ENCODE measurements at places on chromosomes 5 and 9. TPM values are rescaled to one million over a fixed set of nuclear protein-coding genes. Genes with fewer than 3 reads are reported as not detected.
A peak's percentile ranks its signal among the peaks of the same experiment; 100 is the strongest.

Gene TCF7
- not detected for total RNA-seq

Gene LCN15
- total RNA-seq = not detected

Gene GRXCR2
- total RNA-seq = not detected

- DNase-seq = no peak
Measured at GRCh38 chr9:7196467-7196866, 438.7 kb downstream of the KDM4C start.

DNA sequence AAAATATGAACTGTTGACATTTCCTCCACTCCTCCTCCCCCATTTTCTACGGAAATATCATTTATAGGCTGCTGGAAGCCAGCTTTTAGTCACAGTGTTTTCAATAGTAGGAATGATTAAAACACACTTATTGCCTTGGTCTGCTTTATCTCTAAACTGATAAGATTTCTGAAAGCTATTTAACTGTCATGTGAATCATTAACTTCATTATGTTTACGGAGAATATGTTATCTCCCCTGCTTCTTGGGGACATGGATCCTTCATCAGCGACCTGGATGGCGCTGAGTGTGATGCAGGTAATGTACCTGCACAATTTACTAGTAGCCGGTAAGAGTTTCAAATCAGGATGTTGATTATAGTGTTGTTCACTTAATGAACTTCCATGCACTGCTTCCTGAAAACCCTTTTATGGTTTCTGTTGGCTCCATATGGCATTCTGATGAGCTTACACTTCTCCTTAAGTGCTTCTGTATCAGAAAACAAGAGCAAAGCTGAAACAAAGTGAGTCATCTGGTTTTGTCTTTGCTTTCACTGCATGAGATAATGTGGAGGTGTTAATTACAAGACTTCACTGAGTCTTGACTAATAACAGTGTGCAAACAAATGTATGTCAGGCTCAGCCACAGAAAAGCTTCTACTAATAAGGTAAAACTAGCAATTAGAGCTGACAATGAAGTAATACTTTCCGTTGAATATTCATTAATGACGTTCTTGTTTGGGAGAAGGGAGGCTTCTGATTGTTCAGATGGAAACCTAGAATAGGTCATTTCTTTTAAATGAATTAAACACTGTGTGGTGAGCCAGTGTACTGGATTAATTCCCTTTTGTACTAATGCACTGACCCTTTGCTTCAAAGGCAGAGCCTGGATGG lies 162.4 kb upstream of the ZNF608 start:
- no peak for DNase-seq

GRCh38 chr9:71703172-71703872 lies 65.0 kb downstream of the CEMIP2 start:
- no peak for DNase-seq

DNA sequence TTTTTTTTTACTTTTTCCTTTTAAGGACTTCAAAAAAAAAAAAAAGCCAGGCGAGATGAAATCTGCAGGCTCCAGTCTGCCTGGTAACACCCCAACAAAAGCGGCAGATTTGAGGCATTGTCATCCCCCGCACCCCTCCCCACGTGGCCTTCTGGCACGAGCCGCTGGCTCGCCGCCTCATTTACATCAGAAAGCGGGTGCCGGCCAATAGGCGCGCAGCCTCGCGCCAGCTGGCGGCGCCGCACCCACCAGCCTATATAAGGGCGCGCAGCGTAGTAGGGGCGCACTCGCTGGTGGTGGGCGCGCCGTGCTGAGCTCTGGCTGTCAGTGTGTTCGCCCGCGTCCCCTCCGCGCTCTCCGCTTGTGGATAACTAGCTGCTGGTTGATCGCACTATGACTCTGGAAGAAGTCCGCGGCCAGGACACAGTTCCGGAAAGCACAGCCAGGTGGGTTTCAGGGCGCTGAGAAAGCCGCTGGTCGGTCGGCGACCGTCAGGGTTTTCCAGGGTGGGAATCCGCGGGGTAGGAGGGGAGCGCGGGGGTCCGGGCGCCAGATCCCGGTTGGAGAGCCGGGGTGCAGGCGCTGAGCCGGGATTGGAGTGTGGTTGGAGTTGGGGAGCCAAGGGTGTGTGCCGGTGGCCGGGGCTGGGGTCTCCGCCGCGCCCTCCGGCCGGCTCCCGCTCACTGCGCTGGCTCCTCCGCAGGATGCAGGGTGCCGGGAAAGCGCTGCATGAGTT lies at the start of gene GADD45G:
GADD45G (plus strand) TSS at position 284 of the 736 bp plus-strand sequence; CDS start at position 394, 110 bp downstream.
- peak; percentile 76 for DNase-seq

DNA sequence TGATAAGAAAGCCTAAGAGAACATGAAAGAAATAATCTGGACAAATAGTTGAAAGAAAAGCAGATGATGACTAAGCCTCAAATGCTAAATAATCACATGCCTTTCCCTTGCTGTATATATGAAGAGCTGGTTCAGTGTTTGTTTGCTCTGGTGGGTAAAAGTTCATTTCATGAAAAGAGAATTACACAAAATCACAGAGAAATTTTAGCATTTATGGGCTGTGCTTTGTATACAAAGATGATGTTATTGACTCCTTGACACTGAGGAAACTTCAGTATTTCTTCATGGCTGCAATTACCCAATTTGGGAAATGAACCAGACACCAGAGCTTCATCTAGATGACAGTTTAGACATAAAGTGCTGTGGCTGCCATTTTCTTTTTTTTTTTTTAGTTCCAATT lies 527.2 kb downstream of the NR2F1-AS1 start:
- no peak for DNase-seq

GRCh38 chr9:73548201-73548600 lies 396.5 kb downstream of the ANXA1 start:
- DNase-seq = no peak

GRCh38 chr5:139783436-139783965 lies 12.1 kb upstream of the PSD2 start:
- DNase-seq = no peak

DNA sequence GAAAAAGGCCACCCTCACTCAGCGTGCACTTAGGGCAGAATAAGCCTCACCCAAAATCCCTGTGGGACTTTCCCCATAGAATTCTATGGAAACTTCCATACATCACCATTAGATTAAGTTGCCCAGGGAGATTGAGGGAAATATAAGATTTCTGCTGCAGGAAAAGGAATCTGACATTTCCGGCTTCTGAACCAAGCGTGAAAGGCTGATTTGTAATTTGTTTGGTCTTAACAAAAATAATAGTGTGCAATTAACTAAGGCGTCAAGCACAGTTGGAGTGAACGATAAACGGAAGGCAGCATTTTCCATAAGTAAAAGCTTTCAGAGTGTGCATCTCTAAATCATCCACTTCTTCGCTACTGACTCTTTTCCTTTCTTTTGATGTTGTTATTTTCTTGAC lies 14.0 kb downstream of the UBE2QL1 start:
- DNase-seq = no peak
